Activated T-helper 1 cell treated with anti-CD3 and anti-CD28 coated beads, Interleukin-2, amount 50 U/mL, for 16 hours (primary cell): ENCODE measurements at places on chromosomes 3 and 15.

GRCh38 chr3:94462931-94463330 lies 400.1 kb downstream of the NSUN3 start:
- no peak for DNase-seq

GRCh38 chr3:153242896-153243295 lies 80.9 kb downstream of the RAP2B start:
- DNase-seq = no peak

- no peak for DNase-seq
Measured at GRCh38 chr15:100650685-100651084, 48.3 kb downstream of the ASB7 start.

GRCh38 chr15:61712129-61712759 lies 348.0 kb downstream of the VPS13C start:
- no peak for DNase-seq

DNA sequence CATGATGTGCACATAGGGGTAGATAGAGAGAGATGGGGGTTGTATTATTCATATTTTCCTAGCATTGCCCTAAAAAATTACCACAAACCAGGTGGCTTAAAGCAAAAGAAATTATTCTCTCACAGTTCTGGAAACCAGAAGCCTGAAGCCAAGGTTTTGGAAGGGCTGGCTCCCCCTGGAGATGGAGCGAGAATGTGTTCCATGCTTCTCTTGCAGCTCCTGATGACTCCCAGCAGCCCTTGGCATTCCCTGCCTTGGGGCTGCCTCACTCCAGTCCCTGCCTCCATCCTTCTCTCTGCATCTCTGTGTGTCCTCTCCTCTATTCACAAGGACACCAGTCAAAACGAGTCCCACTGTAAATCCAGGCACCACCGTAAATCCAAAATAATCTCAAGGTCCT lies 91.5 kb upstream of the FAM174B start:
- no peak for DNase-seq
